Hypothalamus (tissue), 51 donors: ENCODE measurements at places on chromosomes 2 and 18.

DNA sequence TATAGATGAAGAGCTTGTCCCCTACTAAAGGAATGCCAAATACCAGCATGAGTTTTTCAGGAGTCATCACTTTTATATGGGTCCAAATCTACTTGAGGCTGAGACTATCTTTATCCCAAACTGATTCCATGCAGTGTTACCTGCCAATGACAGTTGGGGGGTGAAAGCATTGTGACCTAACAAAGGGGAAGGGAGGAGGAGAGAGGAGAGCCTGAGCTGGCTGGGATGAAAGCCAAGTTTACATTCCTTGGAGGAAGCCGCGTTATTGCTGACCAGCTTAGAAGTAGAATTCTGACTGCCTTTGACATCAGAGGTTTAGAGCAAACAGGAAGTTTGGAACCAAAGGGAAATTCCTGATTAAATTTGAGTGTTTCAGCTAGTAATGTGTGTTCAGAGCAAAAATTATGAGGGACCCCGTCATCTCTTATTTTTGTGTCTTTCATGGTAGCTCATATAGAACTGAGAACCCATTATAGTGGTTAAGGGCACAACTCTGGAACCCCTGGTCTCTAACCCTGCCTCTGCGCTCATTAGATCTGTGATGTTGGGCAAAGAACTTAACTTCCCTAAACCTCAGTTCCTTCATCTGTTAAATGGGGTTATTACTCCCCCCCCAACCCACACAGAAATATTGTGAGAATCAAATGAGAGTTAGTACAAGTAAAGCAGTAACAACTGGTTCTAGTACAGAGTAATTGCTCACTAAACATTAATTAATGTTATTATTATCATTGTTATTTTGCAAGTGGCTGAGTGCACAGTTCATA is 199.3 kb upstream of the EPAS1 start:
- no peak for DNase-seq

DNA sequence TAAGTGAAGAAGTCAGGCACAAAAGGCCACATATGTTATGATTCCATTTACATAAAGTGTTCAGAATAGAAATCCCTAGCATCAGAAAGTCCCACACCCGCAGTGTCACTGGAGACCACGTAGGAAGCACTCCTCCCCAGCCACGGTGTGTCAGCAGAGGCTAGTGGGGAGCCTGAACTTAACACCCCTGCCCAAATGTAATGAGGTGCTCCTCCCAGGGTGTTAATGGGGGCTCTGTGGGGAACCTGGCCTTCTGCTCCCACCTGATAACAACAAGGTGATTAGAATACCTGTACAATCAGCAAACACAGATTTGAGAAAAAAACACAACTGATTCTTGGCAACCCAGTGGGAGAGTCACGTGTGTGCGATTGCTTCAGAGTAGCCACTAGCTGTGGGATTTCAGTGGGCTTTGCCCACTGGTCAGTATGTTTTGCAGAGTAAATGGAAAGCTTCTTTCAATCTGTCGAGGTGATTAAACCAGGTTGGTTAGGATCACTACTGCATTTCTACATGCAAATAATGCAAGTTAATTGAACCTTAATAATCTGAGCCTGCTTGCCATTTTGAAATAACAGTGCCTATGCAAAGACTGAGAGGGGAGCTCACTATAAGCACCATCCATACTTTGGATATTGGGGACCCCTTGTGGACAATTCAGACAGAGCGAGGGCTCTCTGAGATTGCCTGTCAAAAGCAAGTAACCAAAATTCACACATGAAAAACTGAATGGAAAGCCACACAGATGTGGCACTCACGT is 20.6 kb upstream of the ATRAID start:
- DNase-seq: peak; percentile 17

- DNase-seq: no peak
These were observed 166.7 kb upstream of the DTNA start for GRCh38 chr18:34543356-34543755.

DNA sequence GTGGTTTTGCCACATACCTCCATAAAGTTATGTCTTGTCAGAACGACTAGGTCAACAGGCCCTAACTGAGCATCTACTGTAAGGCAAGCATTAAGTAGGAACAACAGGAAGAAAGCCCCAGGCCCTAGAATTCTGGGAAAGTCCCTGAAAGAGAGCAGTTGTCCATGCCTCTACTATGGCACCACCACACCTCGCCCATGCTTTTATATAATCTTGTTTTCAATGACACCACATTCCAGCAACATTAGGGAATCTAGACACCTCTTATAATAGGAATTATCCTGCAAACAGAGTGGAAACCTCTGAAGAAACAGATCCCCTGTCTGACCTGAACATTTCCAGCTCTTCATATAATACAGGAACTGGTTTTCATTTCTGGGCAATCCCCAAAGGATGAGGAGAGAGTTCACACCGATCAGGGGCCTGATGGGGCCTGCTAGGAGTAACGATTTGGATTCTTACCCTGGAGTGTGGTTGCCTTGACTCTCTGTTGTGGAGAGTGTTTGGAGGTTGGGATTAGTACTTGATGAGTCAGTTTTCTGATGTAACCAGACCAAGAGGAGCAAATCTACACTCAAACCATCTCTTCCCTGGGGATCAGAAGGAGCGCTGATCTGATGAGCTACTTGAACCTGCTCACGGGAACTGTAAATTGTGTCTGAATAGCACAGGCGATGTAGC is 31.9 kb upstream of the CEP68 start:
- no peak for DNase-seq

GRCh38 chr18:61475931-61476330 is 142.7 kb downstream of the CDH20 start:
- no peak for DNase-seq

GRCh38 chr2:78417355-78417754 is 608.1 kb upstream of the REG3G start:
- no peak for DNase-seq

DNA sequence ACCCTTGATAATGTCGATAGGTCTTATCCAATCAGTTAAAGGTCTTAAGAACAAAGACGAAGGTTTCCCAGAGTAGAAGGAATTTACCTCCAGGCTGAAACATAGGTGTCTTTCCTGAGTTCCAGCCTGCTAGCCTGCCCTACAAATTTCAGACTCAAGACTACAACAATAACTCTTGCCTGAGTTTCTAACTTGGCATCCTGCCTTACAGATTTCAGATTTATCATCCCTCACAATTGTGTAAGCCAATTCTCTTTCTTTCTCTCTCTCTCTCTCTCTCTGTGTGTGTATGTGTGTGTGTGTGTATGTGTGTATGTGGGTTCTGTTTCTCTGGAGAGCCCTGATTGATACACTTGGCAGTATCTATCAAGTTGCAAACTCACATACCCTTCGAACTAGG is 37.2 kb upstream of the B4GALT6 start:
- no peak for DNase-seq

DNA sequence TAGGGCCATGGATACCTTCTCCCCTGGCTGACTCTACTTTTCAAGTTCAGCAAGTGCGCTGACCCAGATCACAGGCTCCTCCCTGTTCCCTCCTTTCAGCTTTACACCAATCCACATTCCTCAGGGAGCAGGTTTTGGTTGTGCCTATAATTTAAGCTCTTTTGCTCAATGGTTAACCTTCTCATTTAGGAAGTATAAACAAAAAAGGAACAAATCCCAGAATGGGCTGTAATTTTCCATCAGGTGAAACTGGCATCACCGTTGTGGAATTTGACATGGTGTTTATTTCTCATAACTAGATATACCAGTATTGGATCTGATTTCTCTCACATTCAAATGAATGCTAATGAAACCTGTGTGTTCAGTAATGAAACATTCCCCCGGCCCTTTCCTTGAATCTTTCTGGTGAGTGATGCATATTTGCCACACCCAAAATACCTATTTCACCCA is 13.6 kb downstream of the STRN start:
- no peak for DNase-seq

- DNase-seq: no peak
These were observed 4.1 kb downstream of the NEMP2 start for GRCh38 chr2:190530248-190530900.

DNA sequence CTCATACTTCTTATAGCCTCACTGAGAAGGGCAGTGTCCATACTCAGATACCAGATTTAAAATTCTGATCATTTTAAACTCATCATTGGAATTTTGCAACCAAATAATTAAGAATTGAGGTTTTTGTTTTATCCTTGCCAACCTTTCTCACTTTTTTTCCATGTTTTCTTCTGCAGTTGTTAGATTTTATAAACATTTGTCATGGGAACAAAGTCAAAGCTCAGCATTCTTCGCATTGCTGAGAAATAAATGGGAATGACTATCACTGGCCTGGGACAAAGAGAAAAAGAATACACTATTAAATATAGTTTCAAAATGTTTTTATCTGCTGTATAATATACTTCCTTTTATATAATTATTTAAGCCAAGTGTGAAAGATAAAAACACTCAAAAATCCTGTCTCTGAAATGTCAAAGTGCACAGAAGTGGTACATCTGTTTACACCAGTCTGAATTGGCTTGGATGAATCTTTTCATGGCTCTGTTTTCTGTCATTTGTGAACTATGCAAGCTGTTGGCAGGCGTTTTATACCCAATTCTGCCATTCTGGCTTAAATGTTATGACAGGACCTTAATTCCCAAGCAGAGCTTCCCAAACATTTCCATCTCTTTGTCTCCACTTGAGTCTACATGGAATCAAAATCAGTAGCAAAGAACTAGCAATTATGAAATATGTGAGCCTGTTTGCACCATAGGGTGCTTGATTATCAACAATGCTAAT is 249.3 kb upstream of the SYT4 start:
- no peak for DNase-seq

DNA sequence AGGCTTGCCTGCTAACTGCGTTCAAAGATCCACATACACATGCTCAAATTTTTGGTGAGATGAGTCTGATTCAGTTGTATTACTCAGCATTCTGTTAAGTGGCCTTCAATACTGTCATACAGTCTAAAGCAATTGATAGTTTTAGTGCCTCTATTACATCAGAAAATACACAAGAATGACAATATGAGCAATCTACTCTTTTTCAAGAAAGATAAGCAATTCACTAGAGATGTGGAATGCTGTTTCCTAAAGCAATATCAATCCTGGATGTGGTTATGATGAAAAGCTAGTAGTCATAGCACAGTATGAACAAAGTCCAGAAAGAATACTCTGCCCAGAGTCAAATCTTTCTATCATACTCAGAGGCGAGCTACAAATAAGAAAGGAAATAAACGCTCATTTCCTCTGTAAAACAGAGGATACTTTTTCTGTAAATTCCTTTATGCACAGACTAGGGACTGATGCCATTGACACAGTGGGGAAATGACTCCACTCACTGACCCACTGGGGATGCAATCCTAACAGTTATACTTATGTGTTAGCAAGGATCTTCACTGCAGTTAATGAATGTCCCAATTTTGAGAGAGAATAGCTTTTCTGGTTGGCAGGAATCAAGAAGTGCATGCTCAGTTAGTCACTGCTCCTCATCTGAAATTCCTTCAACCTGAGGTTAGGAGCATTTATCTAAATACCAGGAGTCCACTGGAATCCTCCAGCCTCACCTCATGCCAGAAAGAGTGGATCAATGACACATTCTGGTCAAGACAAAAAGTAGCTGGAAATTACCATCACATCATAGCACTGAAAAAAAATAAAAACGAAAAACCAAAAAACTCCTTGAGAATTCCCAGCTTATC is 83.3 kb downstream of the PDE11A start:
- no peak for DNase-seq

GRCh38 chr2:160408959-160409291 is 84.7 kb downstream of the RBMS1 start:
- DNase-seq: no peak

DNA sequence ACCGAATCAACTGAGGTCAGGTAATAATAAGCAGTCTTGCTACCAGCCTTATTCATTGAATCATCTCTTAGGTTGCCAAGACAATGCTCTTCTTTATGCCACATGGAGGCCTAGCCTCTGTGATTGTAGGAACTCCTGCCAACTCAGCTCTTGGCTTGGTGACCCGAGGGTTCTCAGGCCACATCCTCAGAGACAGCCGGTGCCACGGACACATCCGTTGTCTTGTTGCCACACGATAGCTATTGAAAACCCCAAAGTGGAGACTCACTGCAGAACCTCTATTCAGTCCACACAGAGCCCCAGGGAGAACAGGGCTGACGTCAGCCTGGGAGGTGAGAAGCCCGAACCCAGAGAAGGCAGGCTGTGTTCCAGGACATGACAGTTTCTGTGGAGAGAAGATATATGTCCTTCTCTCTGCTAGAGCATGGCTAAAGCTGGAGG is 53.5 kb upstream of the TGFA start:
- DNase-seq: peak; percentile 18

GRCh38 chr2:120452131-120452530 is 106.2 kb downstream of the INHBB start:
- no peak for DNase-seq

DNA sequence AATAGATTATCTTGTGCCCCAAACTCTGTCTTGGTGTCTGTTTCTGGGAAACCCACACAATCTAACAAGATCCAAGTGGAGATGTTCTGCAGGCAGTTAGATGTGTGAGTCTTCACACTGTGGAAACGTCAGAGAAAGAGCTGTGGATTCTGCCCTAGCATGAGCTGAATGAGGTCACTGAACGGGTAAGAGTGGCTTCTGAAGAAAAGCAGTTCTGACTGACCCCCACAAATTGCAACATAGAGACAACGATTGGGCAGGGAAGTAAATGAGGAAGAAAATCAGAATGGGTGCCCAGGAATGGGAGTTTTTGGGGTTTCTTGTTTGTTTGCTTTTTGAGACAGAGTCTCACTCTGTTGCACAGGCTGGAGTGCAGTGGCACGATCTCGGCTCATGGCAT is 12.9 kb upstream of the RPL37A start:
- DNase-seq: no peak

DNA sequence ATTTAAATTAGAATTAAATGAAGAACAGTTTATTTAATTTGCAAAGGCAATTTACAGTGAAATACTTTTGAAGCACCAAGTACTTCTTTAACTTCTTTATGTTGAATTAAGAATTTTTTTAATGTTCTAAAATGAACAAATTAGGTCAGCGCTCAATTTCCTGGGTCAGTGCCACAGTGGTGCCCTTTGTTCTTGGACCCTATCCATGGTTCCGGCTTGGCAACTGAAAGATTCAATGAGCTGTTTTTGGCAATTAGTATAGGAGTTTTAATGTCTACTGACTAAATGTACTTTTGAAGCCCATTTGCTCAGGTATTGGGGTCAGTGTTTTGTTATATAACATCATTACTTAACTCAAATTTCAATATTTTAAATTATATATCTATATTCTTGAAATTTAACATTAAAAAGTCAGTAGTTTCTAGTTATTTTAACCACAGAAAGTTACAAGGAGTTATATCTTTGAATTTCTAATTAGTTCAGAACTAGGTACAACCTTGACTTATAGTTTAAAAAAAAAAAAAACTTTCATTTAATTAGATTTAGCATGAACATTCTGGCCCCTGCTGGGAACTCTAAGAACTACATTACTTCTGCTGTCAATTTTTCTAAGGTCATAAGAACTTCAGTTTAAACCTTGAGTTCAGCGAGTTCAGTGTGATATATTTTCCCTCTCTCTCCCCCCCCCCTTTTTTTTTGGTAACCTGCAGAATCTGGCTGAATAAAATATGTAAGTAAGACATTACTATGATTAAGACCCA is 7.6 kb upstream of the MSTN start:
- no peak for DNase-seq

- no peak for DNase-seq
These were observed 117.6 kb downstream of the TPGS2 start for GRCh38 chr18:36711014-36711725.
